Activated CD8-positive, alpha-beta memory T cell treated with anti-CD3 and anti-CD28 coated beads for 1 hour (primary cell): ENCODE measurements at places on chromosomes 2 and 18.

- DNase-seq = no peak
Measured at GRCh38 chr2:71664161-71664560, 210.8 kb downstream of the DYSF start.

DNA sequence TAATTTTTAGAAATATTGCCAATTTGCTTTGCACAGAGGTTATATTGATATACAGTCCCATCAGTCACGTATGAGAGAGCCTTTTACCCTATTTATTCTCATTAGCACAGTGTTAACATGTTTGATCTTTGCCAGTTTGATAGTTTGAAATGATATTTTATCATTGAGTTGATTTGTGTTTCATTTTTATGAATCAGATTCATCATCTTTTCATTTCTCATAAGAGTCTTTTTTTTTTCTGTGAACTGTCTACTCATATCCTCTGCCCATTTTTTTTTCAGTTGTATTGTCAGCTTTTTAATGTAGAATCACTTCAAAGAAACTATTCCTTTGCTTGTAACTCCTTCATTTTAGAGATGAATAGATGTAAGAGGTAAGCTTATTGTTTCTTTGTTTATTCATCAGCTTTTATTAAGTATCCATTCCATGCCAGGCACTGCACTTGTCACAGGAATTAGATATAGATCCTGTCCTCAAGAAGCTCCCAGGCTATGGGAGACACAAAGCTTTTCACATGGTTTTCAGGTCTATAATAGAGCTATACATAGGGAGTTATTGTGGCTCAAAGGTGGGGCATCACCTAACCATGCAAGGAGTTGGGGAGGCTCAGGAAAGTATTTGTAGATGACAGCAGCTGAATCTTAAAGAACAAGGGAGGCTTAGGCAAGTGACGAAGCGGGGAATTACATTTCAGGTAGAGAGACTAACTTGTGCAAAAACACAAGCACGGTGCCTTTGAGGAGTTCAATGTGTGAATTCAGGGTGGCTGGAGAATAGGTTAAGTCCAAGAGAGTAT lies 42.1 kb downstream of the CD28 start:
- DNase-seq = no peak

DNA sequence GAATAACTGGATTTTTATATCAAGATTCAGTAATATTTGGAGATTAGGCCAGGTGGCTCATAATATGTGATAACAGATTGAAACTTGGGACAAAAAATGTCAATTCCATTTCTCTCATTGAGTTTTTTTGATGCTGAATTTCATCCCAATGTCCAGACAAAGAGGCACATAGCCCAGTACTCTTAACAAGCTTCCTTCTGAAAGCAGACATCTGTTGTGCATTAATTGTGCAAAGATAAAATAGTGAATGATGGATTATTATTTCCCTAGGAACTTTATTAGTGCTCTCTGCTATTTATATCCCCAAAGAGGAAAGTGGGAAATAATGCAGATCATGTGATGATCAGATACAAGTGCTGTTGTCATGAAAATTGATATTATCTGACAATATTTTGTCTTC lies 234.1 kb downstream of the CCDC102B start:
- DNase-seq = no peak

GRCh38 chr2:199452260-199452990 lies 5.3 kb downstream of the SATB2 start:
- DNase-seq = no peak

GRCh38 chr2:121521359-121521758 lies 9.3 kb upstream of the RNU4ATAC start:
- no peak for DNase-seq

DNA sequence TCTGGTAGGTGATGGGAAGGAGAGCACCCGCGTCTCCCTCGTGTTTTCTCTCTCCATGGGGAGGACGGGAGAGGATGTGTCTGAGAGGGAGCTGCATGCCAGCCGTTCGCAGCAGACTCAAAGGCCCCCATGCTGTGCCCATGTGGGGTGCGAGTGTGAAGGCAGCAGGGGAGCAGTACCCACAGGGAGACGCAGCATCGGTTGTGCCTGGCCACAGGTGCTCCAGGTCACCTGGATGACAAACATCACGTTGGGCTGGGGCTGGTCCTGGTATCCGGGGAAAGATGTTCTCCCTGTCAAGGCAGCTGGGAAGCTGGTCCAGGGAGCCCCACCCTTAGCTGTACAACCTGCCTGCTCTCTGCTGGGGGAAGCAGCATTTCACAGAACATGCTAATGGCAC lies 119.5 kb upstream of the SALL3 start:
- DNase-seq = no peak

DNA sequence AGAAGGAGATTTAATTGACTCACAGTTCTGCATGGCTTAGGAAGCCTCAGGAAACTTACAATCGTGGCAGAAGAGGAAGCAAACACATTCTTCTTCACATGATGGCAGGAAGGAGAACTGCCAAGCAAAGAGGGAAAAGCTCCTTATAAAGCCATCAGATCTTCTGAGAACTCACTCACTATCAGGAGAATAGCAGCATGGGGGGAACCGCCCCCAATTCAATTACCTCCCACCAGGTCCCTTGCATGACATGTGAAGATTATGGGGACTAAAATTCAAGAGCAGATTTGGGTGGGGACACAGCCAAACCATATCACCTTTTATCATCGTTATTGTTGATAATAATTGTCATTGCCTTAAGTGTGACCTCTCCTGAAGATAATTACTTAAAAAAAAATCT lies 197.9 kb upstream of the SLC14A2 start:
- no peak for DNase-seq

- DNase-seq = no peak
Measured at GRCh38 chr2:98701230-98701629, 29.7 kb downstream of the MGAT4A start.

DNA sequence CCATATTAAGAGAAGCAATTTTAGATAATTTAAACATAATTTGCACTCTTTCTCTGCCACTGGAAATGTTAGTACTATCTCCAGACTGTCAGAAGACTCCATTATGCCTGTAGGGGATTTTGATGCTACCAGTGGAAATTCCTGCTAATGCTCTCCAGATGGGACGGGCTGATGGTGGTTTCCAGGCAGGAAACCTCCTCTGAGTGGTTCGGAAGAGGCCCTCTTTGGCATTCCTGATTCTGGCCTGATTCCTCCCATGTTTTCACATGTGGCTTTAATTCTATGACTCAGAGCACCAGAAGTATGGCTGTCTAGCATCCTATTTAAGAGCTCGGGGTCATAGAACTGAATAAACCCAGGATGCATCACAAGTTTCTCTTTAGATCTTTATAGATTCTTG lies 70.9 kb upstream of the ST6GAL2 start:
- DNase-seq = no peak

DNA sequence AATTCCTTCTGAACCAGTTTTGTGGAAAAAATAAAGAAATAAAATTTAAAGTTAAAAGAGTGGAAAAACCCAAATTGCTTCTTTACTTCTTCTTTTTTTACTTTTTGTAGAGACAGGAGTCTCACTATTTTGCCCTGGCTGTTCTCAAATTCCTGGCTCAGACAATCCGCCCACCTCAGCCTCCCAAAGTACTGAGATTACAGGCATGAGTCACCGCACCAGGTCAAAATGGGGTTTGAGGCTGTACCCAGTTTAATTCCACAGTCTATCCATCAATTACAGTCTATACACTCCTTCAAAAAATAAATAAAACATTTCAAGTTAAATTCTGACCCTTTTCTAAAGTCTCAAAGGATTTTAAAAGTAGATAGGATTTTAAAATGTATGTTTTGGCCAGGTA lies 120.3 kb downstream of the FAM161A start:
- DNase-seq = no peak

GRCh38 chr18:1094409-1094808 lies 189.7 kb downstream of the ADCYAP1 start:
- no peak for DNase-seq

DNA sequence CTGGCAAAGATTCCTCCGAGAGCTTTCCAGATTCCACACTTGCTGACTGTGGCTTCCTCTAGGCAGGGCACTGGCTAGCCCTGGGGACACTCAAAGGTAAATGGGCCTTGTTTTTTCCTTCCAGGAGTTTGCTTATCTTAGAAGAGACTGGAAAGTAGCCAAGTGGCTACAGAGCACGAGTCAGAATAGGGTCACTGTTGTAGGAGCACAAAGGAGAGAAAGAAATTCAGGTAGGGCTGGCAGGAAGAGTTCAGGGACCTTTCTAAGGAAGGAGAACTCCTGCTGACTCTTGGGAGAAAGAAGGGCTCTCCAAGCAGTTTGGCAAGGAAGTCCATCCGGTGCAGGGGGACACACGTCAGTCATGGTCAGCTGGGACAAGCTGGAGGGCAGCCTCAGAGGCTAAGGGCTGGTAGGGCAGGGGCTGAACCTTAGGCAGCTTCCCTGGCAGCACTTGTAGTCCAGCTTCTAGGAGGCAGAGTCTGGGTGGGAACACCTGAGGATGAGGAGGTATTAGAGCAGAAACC lies 39.5 kb downstream of the NIFK start:
- no peak for DNase-seq

DNA sequence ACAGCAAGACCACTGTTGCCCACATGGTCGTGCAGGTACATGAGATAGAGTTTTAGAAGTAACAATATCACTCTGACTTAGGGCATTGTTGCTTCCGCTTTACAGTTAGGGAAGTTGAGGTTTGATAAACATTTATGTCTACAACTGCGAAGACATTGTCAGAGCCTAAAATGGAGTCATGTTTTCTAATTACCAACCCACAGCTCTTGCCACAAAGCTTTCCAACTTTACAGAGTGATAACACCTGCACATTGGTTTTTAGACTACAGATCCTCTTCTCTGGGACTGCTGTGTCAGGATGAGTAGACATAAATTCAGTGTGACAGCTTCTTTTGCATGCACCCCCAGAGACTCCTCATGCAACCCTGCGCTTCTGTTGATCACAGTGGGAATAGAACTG lies 119.0 kb downstream of the FEZ2 start:
- no peak for DNase-seq

DNA sequence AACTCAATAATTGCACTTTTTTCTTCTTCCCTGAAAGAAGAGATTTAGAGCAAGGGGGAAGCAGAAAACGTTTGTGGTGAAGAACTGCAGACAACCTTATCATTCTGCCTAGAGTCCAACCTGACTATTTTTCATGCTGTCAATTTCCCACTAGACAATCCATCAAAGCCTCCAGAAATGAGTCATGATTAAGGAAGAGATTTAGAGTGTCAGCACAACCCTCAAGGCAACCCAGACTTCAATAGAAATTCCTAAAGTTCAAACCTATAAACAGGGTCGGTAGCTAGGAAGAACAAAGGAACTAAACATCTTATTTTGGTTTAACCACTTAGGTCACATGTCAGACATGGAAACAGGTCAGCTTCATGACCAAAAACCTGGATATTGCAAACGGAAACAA lies 86.9 kb downstream of the SLC25A12 start:
- DNase-seq = no peak

DNA sequence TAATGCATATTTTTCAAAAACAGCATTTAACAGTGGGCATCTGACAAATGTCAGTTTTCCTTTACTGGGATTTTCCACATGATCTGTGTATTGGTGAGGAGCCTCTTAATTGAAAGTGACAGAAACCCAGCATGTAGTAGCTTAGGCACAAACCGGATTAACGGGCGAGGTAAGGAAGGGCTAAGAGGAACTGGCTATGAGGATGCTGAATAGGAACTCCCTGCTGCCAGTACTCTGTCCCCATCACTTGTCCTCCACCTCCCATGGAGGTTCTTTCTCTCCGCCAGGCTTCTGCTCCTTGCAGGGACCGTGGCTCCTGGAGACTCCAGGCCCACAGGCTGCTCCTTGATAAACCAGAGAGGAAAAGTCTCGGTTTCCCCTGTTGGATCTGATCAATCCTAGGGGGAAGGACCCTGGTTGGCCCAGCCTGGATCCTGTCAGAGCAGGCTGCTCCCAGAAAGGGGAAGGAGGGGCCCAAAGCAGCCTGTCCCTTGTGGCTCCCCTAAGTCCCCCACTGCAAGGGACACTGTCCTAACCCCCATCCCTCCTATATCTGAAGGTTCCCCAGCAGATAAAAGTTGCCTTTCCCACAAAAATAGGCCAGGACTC lies 10.3 kb downstream of the TEX44 start:
- DNase-seq = no peak

DNA sequence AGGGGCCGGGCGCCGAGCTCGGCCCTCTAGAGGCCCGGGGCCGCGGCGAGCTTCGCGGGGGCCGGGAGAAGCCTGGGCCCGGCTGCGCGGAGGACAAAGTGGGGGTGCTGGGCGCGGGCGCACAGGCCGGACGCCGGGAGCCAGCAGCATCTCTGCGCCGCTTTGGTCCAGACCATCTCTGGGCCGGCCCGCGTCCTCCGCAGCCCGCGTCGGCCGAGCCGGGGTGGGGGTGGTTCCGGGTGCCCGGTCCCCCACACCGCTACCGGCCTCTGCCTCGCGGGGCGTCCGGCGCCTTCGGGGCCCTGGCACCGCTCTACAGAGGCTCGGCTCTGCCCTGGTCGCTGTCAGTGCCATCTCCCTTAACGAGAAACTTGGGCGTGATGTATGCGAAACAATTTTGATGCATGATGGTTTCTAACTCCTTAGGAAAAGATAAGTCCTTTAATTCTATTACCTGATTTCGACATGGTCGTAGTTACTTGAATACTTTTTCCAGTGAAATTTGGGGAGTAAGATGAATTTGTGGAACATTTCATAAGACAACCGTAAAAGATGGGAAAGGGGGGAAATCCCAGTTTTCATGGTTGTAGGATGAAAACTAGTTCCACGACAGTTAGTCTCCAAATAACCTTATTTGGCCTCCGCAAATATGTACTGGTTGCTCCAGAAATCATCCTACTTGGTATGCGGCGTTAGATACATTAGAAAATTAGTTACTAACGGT lies 562 bp downstream of the TWSG1 start:
- peak; percentile 6 for DNase-seq

- DNase-seq = no peak
Measured at GRCh38 chr2:128439031-128439790, 120.5 kb upstream of the HS6ST1 start.

- no peak for DNase-seq
Measured at GRCh38 chr2:19879120-19879519, 22.7 kb downstream of the TTC32 start.

DNA sequence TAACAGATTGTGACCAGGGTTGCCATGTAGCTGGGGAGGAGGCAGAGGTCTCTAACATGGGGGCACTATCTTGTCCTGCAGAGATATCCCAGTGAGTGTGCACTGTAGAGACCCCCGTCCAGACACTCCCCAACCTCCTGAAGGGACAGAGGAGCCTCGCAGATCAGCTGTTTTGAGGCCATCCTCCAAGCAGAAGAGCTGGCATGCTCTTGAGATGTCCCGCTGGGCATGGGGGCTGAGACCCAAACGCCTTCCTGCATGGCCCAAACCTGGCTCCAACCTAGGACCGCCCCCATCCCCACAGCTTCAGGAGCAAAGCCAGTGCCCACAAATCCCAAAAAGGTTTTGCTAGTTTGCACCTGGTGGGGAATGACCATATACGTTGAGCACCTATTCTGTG lies 2.7 kb upstream of the SLC66A3 start:
- DNase-seq = no peak

GRCh38 chr2:200101922-200102321 lies 146.5 kb downstream of the MAIP1 start:
- DNase-seq = no peak

GRCh38 chr2:6421888-6422287 lies 443.8 kb downstream of the CMPK2 start:
- DNase-seq = no peak

GRCh38 chr2:136116813-136117390 lies 1.0 kb downstream of the CXCR4 start:
- DNase-seq = peak; percentile 44
